CD4-positive, alpha-beta T cell treated with Interleukin-17A for 1 hour (primary cell): ENCODE measurements at places on chromosomes 12 and 14.

GRCh38 chr12:53985692-53985993, 697 bp downstream of the HOXC10 start:
- no peak for DNase-seq

DNA sequence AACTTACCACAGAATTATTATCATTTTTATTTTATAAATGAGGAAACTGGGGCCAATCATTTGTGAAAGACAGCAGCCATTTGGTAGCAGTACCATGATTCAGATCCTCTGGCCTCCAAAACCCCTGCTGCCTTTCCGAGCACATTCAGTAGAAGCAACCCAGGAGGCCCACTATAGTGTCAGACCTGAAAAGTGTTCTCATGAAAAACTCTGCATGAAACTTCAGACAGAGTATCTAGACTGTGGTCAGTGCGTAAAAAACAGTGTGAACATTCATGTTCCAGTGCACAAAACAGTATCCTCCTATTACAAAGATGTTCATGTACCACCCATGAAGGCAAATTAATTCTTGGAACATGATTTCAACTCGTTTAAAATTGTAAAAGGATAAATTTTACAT, 112.0 kb downstream of the EPS8 start:
- DNase-seq: no peak

DNA sequence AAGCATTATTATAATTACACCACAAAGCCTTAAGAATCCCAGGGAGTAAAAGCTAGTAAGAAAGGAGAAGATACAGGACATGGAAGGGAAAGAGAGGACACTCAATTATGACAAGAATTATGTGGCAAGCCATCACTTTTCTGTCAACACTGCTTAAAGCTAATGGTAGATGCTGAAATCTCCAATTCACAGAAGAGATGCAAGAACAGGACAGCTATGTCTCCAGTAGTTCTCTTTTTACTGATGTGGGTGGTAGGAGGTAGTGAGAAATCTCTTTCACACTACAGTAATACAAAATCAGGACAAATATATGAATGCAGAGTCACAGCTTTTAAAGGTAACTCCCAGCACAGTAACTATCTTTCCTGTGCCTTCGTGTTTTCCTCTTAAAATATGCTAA, 29.2 kb downstream of the CHD8 start:
- no peak for DNase-seq

GRCh38 chr14:57029620-57030253, 219.5 kb upstream of the OTX2 start:
- DNase-seq: no peak

GRCh38 chr12:113326775-113327395, 8.0 kb downstream of the SLC8B1 start:
- DNase-seq: no peak

DNA sequence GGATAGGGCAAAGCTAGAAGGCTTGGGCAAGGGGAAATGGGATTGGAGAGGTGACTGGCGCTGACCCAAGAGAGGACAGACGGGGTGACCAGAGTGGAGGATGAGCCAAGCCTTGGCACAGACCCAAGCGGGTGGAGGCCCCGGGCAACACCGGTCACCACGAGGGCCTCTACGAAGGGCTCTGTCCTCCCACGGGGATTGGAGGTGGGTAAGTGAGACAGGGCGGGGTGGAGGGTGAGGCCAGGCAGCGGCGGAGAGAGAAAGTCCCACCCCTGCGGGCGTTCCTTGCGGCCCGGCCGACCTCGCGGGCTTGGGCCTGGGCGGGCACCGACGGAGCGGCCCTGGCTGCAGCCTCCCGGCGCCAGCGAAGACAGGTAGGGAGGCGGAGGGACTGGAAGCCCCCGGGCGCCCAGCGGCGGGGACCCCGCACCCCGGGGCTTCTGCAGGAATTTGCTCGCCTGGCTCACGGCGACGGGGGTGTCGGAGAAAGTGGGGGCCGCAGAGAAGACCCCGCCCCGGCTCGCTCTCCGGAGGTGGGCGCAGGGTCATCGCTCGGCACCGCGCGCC, at the start of gene PAPLN:
PAPLN (plus strand) TSS at position 288 of the 567 bp plus-strand sequence. CDS start 2,273 bp downstream, outside the sequence.
- DNase-seq: no peak
